Stimulated activated CD4-positive, alpha-beta T cell treated with anti-CD3 and anti-CD28 coated beads, Interleukin-15, amount 100 ng/mL, for 1 hour (primary cell): ENCODE measurements at places on chromosomes 2 and 18.

GRCh38 chr2:56715683-56716082 lies 531.9 kb downstream of the CCDC85A start:
- DNase-seq = no peak

DNA sequence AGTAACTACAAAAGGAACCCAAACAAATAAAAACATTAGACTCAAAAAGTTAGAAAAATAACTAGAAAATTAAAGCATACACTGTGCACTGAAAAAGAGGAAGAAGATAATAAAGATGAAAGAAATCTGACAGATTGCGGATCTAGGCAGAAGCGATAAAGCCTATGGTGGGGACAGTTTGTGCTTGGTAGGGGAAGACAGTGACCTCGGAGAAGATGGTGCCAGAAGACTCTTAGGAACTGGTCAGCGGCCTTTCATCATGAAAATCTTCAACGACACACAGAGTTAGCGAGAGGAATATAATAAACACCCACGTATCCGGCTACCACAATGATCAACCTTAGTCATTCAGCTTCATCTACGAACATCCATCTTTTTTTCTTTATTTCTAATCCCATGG lies 180.5 kb downstream of the HDAC4 start:
- DNase-seq = no peak

GRCh38 chr2:85132834-85133637 lies at the start of gene TCF7L1:
TCF7L1 (plus strand) TSS chr2:85133392; CDS start chr2:85133685, 293 bp downstream.
- no peak for DNase-seq

DNA sequence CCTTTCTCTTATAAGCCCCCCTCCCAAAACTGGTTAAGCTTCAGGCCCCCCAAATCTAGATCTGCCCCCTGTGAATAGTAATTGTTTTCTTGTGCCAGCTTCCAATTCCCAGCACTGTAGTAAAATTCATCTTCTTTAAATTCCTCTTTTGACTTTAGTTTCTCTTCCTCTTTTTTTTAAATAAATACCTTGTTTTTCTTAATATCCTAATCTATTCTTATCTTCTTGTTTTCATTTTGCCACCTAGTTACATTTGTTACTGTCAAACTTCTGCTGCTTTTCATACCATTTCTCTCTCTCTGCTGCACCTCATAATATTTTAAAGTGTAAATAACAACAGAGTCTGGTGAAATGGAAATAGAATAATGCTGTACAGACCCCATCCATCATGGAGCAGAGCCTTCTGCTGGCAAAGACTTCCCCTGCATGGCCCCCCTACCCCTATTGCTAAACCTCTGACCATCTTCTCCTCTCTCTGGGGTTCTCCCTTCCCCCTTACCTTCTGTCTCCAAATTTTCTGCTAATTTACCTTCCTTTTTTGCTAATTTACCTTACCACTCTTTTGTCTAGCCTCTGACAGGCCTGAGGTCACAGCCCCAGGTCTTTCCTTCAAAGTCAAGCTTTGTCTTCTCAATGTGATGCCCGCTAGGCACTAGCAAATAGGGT lies 94.9 kb upstream of the PAPOLG start:
- no peak for DNase-seq

DNA sequence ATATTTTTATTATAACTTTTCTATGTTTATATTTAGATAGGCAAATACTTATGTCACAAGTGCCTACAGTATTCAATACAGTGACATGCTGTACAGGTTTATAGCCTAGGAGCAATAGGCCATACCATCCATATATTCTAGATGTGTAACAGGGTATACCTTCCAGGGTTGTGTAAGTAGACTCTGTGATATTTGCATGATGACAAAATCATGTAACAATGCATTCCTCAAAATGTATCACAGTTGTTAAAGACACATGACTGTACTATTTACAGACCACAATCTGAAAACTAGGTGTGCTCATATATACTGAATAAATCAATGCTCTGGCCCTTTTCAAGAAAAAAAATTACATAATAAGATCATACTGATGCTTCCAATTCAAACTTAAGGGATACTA lies 433.2 kb upstream of the RGPD4 start:
- no peak for DNase-seq

- no peak for DNase-seq
Measured at GRCh38 chr18:38963943-38964660, 1398.5 kb upstream of the CELF4 start.

GRCh38 chr2:7363906-7364305 lies 446.7 kb downstream of the RNF144A start:
- no peak for DNase-seq

GRCh38 chr2:6196449-6196848 lies 504.3 kb downstream of the SOX11 start:
- DNase-seq = no peak

GRCh38 chr18:59275406-59275949 lies 2.2 kb upstream of the RAX start:
- no peak for DNase-seq

- DNase-seq = no peak
Measured at GRCh38 chr2:140892436-140892835, 1238.4 kb downstream of the LRP1B start.

DNA sequence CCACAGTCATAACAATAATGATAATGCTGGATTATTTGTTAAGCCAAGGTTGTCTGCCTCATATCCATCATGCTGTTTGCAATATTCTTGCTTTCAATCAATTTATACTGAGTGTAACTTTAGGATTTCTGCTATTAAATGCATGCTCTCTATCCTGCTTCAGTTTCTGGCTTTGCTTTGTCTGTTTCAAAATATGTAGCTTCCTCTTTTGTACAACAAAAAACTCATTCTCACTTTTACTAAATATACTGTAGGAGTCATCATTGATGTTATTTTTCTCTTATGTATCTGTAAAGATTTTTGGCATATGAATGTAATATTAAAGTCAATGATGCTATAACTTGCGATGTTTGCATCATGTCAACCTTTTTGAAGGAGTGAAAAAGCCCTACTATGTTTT lies 149.3 kb downstream of the GPD2 start:
- no peak for DNase-seq

- DNase-seq = no peak
Measured at GRCh38 chr2:179675435-179675834, 186.0 kb downstream of the ZNF385B start.

DNA sequence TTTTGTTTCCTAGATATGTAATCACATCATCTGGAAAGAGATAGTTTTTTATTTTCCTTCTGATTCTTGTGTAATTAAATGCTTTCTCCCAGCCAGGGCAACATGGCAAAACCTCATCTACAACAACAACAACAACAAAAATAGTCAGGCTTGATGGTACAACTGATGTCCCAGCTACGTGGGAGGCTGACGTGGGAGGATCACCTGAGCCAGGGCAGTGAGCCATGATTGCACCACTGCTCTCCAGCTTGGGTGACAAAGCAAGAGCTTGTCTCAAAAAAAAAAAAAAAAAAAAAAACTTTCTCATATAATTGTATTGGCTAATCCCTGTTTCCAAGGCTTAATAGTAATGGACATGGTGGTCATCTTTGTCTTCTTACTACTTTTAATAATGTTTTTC lies 26.4 kb upstream of the PGAP1 start:
- DNase-seq = no peak

- no peak for DNase-seq
Measured at GRCh38 chr2:16691261-16691660, 25.6 kb upstream of the CYRIA start.

DNA sequence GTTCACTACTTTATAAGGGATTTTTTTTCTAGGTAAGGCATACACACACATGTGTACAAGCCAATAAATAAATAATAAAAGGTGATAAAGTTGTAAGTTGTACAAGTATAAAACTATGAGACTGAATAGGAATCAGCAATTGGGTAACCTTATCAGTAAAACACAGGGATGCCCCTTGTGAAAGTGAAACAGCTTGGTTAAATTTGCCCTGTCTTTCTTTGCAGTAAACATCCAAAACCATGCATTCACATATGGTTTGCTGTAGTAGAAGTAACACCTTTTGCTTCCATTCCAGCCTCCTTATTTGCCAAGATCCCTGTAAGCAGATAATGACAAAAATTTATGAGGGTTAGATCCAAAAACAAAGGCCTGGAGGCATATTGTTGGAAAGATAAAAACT lies 44.3 kb upstream of the NEUROD1 start:
- DNase-seq = no peak

GRCh38 chr2:230600881-230601280 lies 111.8 kb upstream of the CAB39 start:
- DNase-seq = no peak

GRCh38 chr2:60394463-60394862 lies 159.0 kb downstream of the BCL11A start:
- no peak for DNase-seq

- DNase-seq = no peak
Measured at GRCh38 chr2:84919885-84920580, 14.6 kb downstream of the TMSB10 start.

DNA sequence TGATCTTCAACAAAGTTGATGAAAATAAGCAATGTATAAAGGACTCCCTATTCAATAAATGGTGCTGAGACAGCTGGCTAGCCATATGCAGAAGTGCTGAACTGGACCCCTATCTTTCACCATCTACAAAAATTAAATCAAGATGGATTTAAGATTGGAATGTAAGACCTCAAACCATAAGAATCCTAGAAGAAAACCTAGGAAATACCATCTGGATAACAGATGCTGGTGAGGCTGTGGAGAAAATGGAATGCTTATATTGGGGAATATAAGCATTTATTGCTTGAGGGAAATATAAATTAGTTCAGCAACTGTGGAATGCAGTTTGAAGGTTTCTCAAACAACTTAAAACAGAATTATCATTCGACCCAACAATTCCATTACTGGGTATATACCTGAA lies 89.6 kb downstream of the GCA start:
- DNase-seq = no peak

DNA sequence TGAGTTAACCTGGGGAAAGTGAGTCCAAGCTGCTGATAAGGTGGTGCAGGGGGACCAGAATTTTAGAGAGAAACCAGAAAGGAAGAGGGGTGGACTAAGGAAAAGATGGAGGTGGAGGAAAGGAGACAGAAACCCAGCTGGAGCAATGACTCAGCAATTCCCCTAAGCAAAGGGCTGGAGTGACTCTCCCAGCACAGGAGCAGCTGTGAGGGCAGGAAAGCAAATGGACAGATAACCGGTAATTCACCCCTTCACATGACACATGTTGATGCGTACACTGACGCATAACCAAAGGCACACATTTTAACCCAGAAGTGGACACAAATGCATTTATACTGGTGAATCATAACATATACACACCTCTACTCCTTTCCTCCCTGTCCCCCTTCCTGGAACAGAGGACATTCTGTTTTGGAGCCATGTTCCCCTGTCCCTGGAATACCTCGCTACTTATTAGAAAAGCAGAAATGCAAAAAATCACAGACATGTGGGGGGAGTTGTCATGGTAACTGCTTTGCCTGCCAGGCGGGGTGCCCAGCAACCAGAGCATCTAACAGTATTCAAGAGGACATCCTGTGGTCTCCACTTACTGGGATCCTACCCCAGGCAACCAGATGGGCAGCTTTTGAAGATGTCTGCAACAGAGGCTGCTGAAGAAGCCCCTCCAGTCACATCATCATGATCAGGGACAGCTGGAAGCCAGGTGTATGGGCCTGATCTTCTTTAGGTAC lies 4.7 kb downstream of the CDK5R2 start:
- no peak for DNase-seq

- DNase-seq = no peak
Measured at GRCh38 chr2:98795891-98796676, 65.2 kb upstream of the MGAT4A start.

DNA sequence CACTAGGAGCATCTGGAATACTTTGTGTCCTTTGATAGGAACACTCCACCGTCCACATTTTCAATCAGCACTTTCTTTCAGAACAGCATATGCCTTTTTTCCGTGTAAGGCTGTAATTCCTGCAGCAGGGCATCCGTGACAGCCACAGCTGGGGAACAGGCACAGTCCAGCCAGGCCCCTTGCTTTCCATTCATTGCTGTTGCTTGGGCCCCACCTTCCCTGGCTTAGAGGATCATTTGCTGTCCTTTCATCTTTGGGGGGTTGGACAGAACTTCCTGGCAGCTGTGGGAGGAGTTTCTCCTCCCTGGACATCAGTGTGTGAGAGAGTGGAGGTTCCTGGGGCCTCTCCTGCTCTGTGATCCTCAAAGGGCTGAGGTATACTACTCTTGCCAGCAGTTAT lies 49.7 kb upstream of the ITM2C start:
- DNase-seq = no peak

DNA sequence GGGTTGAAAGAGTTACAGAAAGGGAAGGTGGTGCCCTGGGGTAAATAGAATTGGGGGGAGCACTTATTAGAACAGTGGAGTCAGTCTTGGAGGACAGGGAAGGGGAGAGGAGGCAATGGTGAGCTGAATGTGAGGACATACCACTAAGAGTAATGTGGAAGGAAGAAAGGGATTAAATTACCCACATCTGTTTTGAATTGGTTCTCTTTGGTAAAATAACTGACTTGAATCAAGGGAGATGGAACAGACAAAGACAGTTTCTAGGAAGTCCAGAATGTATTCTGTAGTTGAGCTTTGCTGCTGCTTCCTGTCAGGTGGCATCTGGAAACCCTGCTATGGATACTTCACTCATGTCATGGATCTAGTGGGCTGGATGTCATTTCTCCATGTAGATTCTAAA lies 6.7 kb downstream of the SETBP1 start:
- DNase-seq = no peak

GRCh38 chr2:112481528-112482233 lies at the start of gene TTL:
TTL (plus strand) TSS chr2:112482156; CDS start chr2:112482345, 189 bp downstream.
- DNase-seq = peak; percentile 61

DNA sequence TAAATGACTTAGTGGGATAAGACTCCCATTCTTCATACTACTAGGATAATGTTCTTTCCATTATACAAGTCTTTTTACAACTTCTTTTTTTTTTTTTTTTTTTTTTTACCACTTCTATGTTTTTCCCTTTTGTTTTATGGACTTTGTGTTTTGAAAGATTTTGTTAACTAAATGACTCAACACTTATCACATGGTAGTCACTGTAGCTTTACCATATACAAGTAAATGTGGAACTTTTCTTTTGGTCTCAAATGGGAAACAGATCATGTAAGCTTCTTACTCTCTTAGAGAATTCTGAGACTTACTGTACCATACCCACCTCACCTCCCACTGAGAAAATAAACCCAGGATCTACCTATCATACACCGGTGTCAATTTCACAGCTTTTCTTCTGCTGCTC lies 590.3 kb upstream of the CDH2 start:
- no peak for DNase-seq

DNA sequence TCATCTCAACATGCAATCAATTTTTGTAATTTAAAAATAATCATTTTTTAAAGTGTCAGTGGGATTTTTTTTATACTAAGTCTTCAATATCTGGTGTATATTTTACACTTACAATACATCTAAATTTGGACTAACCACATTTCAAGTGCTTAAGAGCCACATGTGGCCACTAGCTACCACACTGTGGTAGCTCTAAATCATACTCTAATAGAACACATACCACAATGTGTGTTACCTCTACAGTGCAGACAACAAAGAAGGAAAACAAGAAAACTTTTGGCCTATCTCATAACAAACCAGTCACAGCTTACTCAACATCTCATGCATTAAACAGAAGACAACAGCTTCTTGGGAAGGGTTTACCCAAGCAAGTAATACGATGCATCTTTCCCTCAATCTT lies 24.5 kb downstream of the PIAS2 start:
- no peak for DNase-seq
